ENCODE measurements at places on chromosomes 16 and 17. TPM values are rescaled to one million over a fixed set of nuclear protein-coding genes. Genes with fewer than 3 reads are reported as not detected.

Gene CTRB1
- total RNA-seq = not detected

DNA sequence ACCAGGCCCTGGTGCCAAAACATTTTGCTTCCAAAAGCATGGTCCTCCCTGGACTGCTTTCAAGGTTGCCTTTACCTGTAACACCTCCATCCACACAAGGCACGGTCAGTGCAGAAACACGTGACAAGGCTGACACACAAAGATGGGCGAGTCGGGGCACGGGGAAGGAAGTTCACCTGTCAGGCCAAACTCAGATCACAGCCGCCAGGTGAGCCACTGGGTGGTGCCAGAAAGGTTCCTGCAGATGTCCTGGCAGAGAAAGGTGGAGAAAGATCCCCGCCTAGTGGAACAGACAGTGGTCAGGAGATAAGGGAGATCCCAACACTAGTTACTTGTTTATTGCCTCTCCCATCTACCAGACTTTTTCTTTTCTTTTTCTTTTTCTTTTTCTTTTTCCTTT is 155.3 kb downstream of the AIPL1 start:
- H3K4me1 ChIP-seq = no peaks in the 10 kb centered on the region
- H3K27me3 ChIP-seq = peaks cover 21% of the 10 kb centered on the region
- no peak overlapping the region for H3K27ac ChIP-seq

DNA sequence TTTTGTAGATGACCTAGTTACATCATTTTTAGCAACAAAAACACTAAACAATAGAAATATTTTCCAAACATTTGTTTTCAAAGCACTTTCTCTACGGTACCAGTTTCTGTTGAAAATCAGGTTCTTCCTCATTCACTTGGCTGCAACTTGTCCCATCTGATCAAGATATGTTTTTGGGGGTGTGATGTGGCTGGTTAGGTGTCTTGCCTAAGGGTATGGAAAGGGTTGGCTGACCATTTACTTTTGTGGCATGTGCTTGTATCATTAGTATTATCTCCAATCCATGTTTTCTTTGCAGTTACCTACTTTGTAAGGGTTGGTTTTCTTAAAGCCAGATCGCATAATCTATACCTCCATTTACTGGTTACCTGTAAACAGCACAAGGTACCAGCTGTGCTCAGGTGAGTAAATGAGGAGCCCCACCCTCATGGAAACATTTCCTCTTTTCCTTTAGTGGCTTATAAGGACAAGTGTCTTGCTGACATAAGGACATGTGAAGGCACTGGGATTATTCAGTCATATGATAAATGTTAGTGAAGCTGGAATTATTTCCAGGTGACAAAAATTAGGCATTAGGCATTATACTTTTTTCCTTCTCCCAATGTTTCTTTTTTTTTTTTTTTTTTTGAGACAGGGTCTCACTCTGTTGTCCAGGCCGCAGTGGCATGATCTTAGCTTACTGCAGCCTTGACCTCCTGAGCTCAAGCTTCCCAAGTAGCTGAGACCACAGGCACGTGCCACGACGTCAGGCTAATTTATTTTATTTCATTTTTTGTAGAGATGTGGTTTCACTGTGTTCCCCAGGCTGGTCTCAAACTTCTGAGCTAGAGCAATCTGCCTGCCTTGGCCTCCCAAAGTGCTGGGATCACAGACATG is 162.0 kb downstream of the CCDC182 start:
- H3K4me1 ChIP-seq = peaks cover 28% of the 10 kb centered on the region
- no peaks in the 10 kb centered on the region for H3K27me3 ChIP-seq
- no peaks in the 10 kb centered on the region for H3K36me3 ChIP-seq

- peak overlapping the region; percentile 57 for H3K4me3 ChIP-seq
- no peaks in the 10 kb centered on the region for H3K36me3 ChIP-seq
- peaks cover 45% of the 10 kb centered on the region for H3K4me1 ChIP-seq
- peak; percentile 84 for DNase-seq
- no peaks in the 10 kb centered on the region for H3K27me3 ChIP-seq
- H3K27ac ChIP-seq = peak overlapping the region; percentile 86
Observed at GRCh38 chr17:45371414-45372324, 54.8 kb upstream of the MAP3K14 start.

DNA sequence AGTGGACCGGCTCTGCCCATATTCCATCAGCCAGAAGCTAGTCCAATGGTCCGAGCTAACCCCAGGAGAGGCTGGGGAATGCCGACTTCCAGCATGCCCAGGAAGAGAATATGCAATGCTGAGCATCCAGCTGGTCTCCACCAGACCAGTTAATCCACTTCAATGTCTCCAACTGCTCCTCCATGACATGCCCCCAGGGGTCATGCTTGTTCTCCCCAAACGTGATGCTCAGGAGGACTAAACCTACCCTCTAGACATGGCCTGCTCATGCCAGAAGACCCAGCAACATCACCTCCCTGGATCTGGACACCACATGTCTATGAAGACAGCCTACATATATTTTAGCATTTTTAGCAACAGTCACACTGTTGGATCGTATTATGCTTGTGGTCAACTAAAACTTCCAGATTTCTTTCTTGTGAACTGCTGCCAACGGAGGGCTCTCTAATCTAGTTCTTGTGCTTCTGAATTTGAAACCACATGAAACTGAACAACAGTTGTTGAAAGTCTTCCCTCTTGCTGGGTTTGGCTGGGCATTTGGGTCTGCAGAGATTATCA is 245.1 kb downstream of the SOX9 start:
- H3K27ac ChIP-seq = no peak overlapping the region
- DNase-seq = no peak
- H3K36me3 ChIP-seq = no peaks in the 10 kb centered on the region
- peaks cover 40% of the 10 kb centered on the region for H3K27me3 ChIP-seq
- no peak overlapping the region for H3K4me3 ChIP-seq
- H3K4me1 ChIP-seq = no peaks in the 10 kb centered on the region

DNA sequence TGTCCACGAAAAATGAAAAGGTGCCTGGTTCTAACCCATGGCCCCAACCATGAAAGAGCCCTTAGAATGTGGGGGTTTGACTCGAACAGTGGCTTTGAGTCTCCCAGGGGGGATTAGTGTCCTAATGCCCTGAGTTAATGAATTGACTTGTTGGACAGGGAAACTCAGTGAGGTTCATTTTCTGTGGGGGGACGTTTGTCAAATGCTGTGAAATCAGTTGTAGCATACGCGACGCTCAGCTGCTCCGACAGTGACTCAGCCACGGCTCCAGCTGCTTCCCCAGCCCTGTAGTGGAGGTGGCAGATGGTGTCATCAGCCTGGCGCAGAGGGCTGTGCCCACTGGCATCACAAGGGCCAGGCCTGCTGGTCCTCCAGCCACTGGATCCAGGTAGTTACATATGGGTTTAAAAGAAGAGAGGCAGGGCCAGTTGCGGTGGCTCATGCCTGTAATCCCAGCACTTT is 3.9 kb upstream of the TMEM235 start:
- peaks cover 34% of the 10 kb centered on the region for H3K27me3 ChIP-seq
- no peak for DNase-seq
- H3K4me1 ChIP-seq = peaks cover 15% of the 10 kb centered on the region
- H3K36me3 ChIP-seq = no peaks in the 10 kb centered on the region

DNA sequence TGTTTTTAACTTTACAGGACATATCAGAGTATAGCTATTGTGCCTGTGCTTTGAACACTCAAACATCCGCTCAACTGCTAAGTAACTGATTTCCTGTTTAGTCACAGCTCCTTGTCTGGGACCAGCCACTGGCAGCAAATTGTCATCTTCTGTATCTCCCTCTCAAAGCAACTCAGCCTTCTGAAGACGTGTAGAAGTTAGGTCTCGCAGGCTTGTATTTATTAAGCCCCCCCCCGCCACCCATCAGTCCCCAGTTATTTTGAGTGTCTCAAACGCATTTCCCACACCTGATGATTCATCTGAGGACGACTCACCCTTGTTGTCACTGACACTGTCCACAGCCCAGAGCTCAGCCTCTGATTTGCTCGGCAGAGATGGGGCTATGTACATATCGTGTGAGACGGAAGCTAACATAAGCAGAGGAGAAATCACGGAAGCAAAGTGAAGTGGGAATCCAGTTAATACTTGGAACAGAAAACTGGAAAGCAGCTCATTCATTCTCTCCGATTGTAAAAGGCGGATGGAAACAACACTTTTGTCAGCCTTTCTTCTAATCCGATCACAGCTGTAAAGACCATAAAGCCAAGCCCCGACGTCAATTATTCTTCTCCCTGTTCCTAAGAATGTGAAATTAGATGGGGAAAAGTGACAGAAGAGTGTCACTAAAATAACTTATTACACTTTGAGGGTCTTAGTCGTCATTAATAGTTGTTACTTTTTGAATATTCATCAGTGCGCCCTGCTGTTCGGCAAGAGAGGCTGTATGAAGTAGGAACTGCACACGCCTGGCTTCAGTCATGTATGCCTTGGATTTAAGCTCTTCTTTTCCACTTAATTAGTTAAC is 64.2 kb downstream of the PITPNC1 start:
- no peak for DNase-seq
- no peaks in the 10 kb centered on the region for H3K27me3 ChIP-seq
- peak overlapping the region; percentile 76 for H3K27ac ChIP-seq
- peak overlapping the region; percentile 40 for H3K4me3 ChIP-seq
- H3K36me3 ChIP-seq = no peaks in the 10 kb centered on the region
- H3K4me1 ChIP-seq = peaks cover 93% of the 10 kb centered on the region

Gene SPNS2
- 11.2 TPM for total RNA-seq

- no peak overlapping the region for H3K27ac ChIP-seq
- H3K4me1 ChIP-seq = peaks cover 9% of the 10 kb centered on the region
- no peaks in the 10 kb centered on the region for H3K27me3 ChIP-seq
- no peak for DNase-seq
- H3K36me3 ChIP-seq = peaks cover 43% of the 10 kb centered on the region
- H3K4me3 ChIP-seq = no peak overlapping the region
Observed at GRCh38 chr16:85081038-85081437, 31.2 kb downstream of the CIBAR2 start.

Data from left ventricle myocardium inferior (tissue), 1 donor.